EH (cell line): ENCODE measurements at places on chromosomes 11 and 22.
A peak's percentile ranks its signal among the peaks of the same experiment; 100 is the strongest.

- DNase-seq: no peak
Observed at GRCh38 chr11:108804511-108804910, 139.6 kb downstream of the DDX10 start.

DNA sequence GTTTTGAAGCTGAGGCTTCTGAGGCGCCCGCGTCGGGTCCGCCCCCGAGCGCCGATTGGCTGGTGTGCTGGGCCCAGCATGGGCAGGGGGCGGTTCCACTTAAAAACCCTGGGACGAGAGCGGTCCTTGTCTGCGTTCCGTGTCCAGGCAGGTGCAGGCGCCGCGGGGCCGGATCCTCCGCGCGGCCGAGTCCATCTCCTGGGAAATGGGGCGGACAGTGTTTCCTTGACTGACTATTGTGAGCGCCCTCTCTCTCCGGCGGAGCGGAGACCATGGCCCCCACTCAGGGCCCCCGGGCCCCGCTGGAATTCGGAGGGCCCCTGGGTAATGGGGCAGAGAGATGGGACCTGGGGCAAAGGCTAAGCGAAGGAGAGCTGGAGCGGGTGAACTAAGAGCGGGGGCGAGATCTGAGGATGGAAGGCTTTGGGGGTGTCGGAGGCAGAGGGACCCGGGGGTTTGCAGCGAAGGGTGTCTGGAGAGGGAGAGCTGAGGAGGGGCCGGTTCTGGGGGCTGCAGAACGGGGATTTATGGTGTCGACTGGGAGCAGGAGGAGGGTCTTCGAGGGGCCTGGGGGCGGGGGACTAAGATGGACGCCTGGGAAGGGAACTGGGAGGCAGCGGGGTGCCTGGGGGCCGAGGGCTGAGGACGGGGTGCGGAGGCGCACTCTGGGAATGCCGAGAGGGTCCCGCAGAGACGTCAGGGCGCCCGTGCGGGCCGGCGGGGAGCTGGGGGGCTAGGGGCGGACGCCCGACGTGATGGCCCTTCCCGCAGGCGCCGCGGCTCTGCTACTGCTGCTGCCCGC lies at the start of gene TM7SF2:
TM7SF2 (plus strand) TSS at position 129 of the 802 bp plus-strand sequence; CDS start at position 273, 144 bp downstream.
- peak; percentile 92 for DNase-seq

DNA sequence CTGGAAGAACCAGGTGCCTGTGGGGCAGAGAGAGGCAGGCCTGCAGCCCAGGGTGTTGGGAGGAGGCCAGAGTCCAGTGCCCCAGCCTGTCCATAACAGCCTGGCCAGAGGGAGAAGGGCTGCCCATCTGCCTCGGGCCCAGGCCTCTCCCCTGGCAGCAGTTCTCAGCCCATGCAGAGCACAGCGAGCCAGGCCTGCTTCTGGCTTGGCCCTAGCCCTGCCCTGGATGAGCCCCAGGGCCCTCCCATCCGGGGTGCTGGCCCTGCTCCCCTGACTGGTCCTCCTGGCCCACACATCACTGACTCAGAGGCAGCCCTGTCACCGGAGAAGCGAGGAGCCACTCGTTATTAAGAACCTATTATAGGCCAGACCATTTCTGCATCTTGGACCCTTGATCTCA lies 19.7 kb upstream of the MYRF start:
- DNase-seq: peak; percentile 50

DNA sequence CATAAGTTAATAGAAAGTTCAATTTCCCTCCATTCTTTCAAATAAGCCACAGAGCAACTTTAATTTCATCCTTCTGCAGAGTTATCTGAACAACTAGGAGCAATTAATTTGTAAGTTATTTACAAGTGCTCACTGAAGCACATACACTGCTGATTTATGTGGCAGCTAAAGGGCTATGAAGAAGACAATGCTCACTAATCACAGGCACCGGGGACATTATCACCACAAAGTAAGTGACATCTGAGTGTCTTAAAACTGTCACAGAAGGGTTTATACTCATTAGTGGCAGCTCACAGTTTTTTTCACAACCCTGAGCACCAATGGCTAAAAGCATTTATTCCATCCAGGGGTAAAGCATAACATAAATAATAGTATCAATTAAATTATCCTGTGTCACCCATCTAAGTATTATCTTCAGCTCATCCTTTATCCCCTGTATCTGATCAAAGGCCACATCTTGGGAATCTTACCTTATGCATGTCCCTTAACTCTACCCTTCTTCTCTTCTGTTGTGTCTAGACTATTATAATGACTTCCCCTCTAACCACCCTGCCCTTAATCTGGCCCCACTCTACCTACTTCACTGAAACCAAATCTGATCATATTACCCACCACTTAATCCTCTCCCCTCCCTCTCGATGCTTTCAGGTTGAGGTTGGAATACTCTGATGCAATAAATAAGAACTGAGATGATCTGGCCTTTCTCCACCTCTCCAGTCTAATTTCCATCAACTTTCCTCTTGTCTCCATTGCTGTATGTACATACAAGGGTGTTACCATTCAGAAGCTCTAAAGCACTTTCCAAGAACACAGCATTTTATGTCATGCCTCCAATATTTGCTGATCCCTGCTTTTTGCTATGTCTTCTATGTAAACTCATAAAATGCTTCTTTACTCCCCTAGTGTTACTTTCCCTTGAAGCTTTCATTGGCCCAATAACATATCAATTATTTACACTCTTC lies 252.7 kb downstream of the CASP12 start:
- DNase-seq: no peak

DNA sequence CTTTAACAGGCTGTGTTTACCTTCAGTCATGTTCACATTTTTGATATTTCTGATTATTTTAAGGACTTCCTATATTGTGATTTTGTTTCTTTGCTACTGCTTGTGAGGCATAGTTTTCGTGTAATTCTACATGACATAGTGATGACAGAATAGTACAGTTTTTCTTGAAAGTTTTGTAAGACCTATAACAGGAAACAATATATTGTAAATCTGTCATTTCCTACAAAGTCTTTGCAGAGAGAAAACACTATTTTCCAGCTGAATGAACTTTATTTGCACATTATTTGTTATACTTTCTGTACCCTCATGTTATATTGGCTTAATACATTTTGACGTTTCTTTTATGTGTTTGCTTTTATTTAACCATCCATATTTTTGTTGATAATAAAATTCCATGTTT lies 191.1 kb downstream of the TMEM135 start:
- DNase-seq: no peak

DNA sequence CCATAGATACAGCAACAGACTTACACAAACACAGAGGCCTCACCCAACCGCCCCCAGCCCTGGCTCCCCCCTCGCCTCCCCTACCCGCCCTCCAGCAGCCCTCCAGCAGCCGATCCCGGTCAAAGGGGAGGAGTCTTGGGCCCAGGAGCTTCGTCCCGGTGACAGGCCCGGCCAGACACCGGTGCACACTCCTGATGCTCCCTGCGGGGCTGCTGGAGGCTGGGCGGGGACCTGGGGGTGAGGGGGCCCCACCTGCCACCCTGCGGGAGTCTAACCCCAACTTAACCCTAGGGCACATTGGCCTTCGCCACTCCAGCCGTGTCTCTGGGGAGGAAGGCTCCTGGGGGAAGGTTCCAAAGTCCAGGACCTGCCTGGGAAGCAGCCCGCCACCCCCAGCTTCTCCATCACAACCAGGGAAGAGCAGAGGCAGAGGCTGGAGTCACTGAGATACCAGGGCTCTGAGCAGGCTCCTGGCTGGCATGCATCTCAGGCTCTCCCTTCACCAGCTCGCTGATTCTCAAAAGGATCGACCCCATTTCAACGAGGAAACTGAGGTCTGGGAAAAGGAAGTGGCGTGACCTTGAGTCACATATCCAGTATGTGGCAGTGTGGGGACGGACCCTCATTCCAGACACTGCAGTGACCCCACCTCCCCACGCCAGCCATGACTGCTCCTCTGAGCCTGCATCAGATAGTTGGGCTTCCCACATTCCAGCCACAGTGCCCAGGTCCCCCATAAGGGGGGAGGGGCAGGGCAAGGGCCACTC lies 14.4 kb downstream of the BCL9L start:
- DNase-seq: peak; percentile 80

DNA sequence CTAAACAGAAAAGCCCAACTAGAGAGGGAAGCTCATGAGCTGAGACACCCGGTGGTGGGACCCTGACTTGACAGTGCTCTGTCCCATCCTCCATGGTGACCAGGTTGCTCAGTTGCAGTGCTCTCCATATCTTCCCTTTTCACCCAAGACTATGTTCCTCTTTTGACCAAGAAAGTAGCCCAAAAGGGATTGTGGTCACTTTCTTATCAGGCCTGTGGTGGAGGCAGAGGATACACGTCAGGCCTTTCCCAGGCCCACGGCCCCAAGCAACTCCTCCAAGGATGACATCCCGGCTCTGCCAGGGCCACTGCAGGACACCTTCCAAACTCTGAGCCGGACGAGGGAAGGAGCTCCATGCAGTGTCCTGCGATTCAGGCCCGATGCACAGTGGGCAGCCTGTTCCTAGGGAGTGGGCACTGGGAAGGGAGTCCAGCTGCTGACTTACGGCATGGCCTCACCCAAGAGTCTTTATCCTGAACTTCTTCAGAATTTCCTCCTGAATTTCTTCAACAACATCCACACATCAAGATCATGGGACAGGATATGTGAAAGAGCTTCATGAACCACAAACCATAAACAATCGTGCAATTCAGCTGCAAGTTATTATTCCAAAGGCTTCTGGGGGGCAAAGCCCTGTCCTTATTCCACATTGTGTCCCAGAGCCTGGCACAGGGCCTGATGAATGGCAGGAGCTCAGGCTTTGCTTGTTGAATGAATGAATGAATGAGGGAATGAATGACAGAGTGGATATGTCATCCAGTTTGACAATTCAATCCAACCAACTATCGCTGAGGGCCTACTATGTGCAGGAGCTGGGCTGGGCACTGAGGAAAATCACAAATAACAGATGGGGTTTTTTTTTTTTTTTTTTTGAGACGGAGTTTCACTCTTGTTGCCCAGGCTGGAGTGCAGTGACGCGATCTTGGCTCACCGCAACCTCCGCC lies 36.0 kb upstream of the MYH9 start:
- peak; percentile 77 for DNase-seq

DNA sequence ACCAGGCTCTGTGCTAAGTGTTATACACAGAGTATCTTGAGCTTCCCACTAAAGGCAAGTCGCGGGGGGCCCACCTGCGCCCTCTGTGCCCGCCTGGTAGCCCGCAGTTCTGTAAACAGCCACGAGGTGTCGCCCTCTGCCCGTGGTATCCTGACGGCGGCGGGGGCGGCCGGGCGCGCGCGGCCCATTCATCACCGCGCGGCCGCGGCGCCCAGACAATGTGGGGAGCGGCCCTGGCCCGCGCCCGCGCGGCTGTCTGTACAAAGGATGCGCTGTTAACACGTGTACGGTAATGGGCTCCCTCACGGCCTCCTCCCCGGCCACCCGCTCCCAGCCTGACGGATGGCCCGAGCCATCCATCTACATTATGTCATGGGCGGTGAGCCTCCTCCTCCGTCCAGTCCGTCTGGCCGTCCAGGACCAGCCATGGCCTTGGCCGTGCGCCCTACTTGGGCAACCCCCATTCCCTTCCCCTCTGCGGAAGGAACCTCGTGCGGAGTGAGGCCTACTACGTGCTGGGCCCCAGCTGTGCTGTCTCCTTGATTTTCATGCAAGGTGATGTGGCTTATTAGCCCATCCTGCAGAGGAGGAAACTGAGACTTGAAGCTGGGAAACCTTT lies 99.4 kb downstream of the MIAT start:
- DNase-seq: peak; percentile 51

DNA sequence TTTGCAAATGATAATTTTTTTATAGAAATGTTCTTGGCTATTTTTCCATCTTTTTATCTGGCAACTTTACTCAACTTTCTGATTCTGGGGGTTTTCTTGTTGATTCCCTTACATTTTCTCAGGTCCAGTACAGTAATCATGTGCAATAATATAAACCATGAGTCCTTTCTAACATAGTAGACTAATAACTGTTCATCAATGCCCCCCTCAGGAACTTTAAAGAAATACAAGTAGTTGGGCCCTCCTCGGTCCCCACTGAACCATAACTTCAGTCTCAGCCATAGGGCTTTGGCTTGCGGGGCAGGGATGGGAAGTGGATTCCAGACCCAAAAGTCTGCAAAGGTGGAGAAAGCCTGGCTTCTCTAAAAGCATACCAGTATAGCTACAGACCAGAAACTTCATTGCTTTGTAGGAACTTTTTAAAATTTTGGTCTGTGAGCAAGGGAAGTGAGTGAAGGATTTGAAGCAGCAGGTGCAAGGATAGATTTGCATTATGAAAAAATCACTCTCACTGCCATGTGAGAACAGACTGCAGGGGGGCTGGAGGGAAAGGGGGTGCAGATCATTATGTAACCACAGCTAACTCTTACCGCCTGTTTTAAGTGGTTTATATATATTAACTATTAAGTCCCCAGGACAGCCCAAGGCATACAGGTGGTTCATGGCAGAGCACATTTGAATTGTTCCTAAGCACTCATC lies 10.4 kb upstream of the TUB start:
- DNase-seq: peak; percentile 57

DNA sequence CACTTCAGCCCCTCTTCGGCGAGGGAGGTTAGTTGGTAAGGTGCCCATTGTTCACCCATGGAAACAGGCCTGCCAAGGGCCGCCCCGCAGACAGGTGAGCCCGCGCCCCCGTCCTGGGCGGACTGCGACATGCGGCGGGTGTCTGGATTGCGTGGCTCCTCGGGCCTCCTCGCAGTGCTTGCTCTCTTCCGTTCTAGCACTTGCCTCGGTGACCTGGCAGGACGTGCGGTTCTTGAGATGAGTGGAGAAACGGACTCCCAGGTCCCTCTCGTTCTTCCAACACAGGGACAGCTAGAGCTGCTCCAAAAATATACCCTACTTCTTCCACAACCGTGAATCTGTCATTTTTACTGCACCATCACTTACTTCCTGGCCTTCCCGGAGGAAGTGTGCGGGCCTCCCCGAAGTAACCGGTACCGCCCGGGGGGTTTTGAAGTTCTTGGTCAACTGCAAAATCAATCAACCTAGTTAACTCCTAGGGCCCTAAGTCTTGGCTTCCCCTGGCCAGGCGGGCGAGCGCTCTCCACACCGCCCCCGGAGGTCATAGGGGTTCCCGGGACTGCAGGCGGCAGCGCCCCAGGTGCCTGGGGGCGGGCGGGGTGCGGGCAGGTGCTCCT lies 745 bp upstream of the ZBTB44 start:
- DNase-seq: no peak

DNA sequence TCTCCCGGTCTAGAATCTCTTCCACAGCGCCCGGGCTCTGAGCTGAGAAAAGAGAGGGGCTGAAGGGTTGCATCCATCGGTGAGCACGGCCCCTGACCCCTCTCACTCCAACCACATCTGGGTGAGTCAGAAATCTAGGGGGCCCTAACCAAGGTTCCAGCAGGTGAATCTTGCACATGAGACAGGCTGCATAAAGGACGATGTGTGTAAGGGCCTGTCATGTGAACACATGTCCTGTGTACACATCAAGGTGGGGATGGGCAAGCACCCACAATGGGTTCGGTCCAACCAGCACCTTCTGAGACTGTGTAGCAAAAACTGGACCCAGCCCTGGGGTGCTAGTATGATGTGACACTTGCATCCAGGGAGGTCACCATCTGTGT lies 1.2 kb downstream of the BET1L start:
- no peak for DNase-seq

- DNase-seq: no peak
Observed at GRCh38 chr22:50087646-50088045, 2.2 kb upstream of the MOV10L1 start.

DNA sequence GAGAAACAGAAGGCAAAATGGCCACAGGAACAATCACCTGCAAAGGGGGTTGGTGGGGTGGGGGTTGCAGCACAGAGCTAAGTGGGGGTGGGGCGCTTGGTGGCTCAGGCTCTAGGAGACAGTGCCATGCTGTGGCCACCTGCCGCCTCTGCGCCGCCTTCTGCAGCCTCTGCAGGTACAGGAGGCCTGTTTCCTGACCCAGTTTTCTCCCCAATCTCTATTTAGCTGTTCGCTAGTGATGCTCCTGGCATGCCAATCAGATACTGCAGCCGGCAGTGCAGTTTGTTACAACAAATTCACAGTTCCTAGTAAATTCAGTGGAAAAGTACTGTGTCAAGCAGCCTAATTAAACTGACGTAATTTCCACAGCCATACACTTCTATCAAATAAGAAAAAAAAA lies 106.4 kb downstream of the SERGEF start:
- DNase-seq: no peak
